GM23338 (cell line): ENCODE measurements at places on chromosomes 2 and 18.

DNA sequence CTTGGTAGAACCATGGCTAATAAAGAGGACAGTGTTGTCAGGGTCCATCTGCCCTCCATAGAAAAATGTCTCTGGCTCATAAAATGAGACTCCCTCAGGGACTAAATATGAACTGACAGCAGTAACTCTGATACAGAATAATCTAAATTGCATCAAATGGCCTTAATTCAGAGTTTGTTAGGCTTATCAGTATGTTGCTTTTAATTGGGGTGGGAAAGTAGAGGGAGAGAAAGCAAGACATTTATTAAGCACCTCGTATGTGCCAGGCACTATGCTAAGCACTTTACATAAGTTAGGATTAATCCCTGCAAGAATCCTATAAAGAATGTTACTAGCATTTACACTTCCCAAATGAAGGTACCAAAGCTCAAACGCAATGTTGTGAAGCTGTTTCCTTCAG lies 115.2 kb downstream of the MMADHC start:
- DNase-seq: no peak

- DNase-seq: no peak
Measured at GRCh38 chr2:3432067-3432466, 52.6 kb downstream of the TRAPPC12 start.

DNA sequence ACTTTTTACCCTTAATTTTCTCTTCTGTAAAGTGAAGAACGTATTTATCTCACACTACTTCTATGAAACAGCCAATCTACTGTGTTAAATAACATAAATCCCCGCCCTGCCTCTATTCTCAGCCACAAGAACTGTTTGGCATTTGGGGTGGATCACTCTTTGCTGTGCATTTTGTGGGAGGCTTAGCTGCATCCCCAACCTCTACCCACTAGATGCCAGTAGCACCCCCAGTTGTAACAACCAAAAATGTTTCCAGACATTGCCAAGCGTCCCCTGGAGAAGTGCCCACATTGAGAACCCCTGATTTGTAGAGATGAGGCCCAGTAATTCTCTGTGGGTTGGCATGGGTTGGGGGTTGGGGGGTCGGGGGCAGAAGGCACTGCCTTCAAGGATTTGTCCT lies 94.7 kb upstream of the BOD1L2 start:
- DNase-seq: peak; percentile 28

DNA sequence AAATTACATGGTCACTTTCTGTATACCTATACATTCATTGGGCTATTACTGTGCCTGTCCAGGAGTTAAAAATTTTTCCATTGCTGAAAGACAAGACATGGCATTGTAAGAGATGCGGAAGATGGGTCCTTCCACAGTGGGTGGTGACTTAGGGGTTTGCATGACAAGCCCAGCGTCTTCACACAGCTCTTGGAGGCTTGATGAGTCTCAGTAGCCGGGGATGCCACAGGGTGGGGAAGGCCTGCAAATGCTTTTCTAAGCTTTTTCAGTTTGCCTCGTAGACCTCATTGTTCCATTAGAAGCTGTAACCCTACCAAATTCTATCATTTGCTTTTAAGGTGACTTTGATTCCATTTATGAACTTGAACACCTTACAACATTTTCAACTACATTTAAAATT lies 18.1 kb upstream of the MAPRE3 start:
- DNase-seq: peak; percentile 13

DNA sequence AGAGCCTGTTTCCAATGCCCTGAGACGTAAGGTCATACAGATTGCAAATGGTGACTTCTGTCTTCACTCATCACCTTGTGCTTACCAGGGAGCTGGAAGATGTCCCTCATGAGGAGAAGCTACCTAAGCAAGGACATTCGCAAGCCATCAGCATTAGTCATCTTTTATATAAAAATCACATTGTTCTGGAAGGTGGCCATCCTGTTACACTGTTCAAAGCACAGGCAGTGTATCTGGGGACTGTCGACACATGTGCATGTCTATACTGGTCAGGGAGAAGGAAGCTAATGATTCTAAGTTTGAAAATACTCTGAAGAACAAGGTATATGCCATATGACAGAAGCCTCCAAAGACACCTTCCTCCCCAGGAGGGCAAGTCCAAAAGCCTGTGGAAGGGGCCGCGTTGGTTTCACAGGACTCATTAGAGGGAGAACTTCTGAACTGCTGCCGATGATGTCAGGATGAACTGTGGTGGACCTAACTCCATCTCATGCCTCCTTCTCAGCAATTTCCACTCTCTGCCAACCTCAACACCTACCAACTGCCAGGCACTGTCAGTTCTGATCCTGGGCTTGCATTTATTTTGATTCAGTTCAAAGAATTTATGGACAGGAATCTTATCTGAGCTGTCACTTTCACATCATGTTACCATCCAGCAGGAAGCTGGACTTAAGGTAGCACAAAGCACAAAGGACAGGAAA lies 39.4 kb downstream of the DNER start:
- DNase-seq: no peak

DNA sequence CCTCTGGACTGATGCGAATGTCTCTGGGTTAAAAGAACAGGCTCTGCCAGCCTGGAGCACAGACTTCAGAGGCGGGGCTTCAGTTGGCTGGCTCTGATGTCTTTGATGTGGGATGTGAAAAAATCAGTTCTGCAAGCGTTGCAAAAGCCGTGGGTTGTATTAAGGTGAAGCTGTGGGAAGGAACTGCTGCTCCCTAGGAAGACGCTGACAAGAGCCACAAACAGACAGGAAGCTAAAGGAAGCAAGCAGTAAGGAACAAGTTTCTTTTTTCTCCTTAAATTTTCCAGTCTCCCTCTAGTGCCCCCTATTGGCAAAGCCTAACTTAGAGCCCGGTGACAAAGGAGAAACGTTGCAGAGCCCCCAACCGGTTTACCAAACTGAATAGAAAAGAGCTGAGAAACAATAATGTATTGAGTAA lies 239.0 kb downstream of the CCDC178 start:
- DNase-seq: peak; percentile 89

- no peak for DNase-seq
Measured at GRCh38 chr2:130749641-130750040, 5.7 kb upstream of the AMER3 start.
